ENCODE measurements at places on chromosomes 4 and X.
A peak's percentile ranks its signal among the peaks of the same experiment; 100 is the strongest.

GRCh38 chr4:137389911-137390520 lies 142.3 kb downstream of the PCDH18 start:
- no peak for DNase-seq

DNA sequence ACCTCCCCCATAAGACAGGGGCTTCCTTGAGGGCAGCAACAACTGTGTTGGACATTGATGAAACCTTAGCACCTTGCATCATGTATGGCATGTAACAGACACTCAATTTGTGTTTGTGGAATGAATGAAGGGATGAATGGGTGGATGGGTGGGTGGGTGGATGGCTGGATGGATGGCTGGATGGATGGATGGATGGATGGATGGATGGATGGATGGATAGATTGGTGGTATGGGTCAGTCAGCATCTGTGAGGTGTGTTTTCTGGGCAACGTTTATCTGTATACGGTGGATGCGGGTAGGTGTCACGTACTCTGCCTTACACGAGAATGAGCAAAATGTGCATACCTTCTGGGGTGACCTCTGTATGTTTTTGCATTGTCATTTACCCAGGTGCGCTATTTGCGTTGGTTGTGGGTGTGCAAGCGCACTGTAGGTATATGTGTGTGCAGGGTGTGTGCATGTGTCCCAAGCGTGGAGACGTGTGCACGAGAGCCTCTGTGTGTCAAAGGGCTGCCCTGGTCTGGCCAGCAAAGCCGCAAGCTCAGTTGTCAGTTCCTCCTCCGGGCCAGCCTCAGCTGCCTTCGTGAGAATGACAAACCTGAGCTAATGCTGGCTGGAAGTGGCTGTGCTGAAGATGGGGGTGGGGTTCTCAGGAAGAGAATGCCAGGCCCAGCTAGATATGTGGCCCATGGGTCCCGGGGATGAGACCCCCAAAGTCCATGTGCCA lies 26.5 kb downstream of the ELF4 start:
- peak; percentile 60 for DNase-seq

DNA sequence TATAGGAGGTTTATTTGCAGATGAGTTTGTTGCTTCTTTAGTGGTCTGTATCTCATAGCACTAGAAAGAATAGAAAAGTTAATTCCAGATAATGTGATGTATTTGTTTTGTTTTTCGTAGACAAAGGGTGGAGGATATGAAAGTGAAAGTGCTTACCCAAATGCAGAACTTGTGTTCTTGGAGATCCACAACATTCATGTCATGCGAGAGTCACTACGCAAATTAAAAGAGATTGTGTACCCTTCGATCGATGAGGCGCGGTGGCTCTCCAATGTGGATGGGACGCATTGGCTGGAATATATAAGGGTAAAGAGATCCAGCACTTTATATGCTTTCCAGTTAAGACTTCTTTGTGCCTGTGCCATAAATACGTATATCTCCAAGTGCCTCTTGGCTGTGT lies 43.3 kb downstream of the MTMR1 start:
- DNase-seq: no peak

DNA sequence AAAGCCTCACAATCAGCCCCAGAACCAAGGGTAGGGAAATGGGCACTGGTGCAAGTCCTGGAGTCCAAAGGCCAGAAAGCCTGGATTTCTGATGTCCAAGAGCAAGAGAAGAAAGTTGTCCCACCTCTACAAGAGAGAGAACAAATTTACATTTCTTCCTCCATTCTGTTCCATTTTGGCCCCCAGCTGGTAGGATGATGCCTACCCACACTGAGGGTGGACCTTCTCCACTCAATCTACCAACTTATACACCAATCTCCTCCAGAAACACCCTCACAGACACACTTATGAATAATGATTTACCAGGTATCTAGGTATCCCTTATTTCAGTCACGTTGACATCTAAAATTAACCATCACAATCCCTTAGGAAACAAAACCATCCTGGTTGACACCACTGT lies 367.8 kb upstream of the GRIA3 start:
- no peak for DNase-seq

GRCh38 chr4:175504318-175504717 lies 307.7 kb downstream of the GPM6A start:
- DNase-seq: no peak

DNA sequence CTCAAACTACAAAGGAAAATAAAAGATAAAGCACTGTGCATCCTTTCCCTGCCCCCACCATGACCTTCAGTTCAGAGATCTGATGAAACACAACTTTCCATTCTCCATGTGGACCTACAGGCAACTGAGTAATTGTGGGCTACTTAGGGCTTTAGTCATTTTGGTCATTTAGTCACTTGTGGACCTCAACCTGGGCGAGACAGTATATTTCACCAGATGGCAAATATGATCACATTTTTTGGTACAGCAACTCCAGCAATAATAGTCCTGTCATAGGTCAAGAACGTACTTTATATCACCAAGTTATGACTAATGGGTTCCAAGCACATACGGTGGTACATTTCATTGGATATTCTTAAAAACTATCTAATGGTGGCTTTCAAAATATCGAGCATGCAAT lies 141.2 kb downstream of the PDGFC start:
- no peak for DNase-seq

Data from trophoblast cell (in vitro differentiated cells and primary cell).